ENCODE measurements at places on chromosomes 3 and 15.

DNA sequence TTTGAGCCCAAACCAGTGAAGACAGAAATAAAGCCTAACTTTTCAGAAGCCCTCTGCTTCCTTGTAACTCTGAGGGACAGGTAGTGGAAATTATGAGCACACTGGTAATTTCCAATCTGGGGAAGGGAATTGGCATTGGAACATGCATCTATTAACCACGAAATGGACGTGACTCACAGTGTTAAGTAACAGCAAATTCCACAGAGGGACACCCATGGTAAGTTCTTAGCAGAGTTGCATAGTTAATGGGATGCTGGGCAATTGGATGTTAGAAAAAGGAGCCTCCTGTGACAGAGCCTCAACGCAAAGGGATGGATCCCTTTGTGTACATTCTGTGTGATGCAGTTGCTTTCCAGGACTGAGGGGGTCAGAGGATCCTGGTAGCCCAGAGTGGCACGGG, 168.6 kb downstream of the SEMA6D start:
- no peaks in the 10 kb centered on the region for H3K36me3 ChIP-seq
- H3K4me3 ChIP-seq: no peak overlapping the region
- DNase-seq: no peak
- no peaks in the 10 kb centered on the region for H3K4me1 ChIP-seq
- H3K27ac ChIP-seq: no peak overlapping the region

DNA sequence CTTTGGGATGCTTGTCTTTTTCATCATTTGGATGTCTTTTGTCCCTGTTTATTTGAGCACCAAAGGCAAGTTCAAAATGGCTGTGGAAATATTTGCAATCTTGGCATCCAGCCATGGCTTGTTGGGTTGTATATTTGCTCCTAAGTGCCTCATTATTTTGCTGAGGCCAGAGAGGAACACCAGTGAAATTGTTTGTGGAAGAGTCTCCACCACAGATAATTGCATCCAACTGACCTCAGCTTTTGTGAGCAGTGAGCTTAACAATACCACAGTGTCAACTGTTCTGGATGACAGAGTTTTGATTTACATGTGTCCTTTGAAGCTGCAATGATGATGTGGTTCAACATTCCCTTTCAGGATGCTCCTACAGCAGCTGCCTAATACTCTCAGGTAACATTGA, 83.0 kb upstream of the KCNAB1 start:
- no peak for DNase-seq
- no peaks in the 10 kb centered on the region for H3K36me3 ChIP-seq
- H3K27ac ChIP-seq: no peak overlapping the region
- no peaks in the 10 kb centered on the region for H3K4me1 ChIP-seq

GRCh38 chr3:182954553-182955235, 25.6 kb downstream of the DCUN1D1 start:
- peaks cover 46% of the 10 kb centered on the region for H3K36me3 ChIP-seq
- H3K27me3 ChIP-seq: no peaks in the 10 kb centered on the region
- no peak overlapping the region for H3K27ac ChIP-seq
- DNase-seq: no peak
- no peak overlapping the region for H3K4me3 ChIP-seq

GRCh38 chr15:31457631-31458526, 131.2 kb downstream of the KLF13 start:
- H3K36me3 ChIP-seq: no peaks in the 10 kb centered on the region
- no peak for DNase-seq
- no peaks in the 10 kb centered on the region for H3K27me3 ChIP-seq
- no peaks in the 10 kb centered on the region for H3K4me1 ChIP-seq
- no peak overlapping the region for H3K4me3 ChIP-seq
